ENCODE measurements at places on chromosomes 3 and 15. TPM values are rescaled to one million over a fixed set of nuclear protein-coding genes. Genes with fewer than 3 reads are reported as not detected.

RNF7 gene
- total RNA-seq: 68.6 TPM

GPR176 gene
- 4.6 TPM for total RNA-seq

EPHB3 gene
- total RNA-seq: 7.8 TPM

MAP1A gene
- total RNA-seq: 2.3 TPM

SHF gene
- 7.1 TPM for total RNA-seq

CACNA2D2 gene
- 119 TPM for total RNA-seq

- H3K36me3 ChIP-seq: peaks cover 60% of the 10 kb centered on the region
- no peak overlapping the region for H3K4me3 ChIP-seq
- H3K4me1 ChIP-seq: peaks cover 8% of the 10 kb centered on the region
- no peaks in the 10 kb centered on the region for H3K27me3 ChIP-seq
- DNase-seq: no peak
Observed at GRCh38 chr15:74802290-74802689, 10.3 kb upstream of the LMAN1L start.

DNA sequence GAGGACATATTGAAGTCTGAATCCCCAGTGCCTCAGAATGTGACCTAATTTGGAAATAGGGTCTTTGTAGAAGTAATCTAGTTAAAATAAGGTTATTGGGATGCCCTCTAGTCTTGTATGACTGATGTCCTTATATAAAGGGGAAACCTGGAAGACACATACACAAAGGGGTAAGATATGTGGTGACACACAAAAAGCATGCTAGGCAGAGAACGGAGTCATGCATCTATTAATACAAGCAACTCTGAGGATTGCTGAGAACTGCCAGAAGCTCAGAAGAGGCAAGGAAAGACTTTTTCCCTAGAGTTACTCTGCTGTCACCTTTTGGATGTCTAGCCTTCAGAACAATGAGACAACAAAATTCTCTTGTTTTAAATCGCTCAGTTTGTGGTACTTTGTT lies 58.1 kb upstream of the TMEM108 start:
- H3K4me1 ChIP-seq: no peaks in the 10 kb centered on the region
- H3K27ac ChIP-seq: no peak overlapping the region
- DNase-seq: no peak
- H3K36me3 ChIP-seq: no peaks in the 10 kb centered on the region

DNA sequence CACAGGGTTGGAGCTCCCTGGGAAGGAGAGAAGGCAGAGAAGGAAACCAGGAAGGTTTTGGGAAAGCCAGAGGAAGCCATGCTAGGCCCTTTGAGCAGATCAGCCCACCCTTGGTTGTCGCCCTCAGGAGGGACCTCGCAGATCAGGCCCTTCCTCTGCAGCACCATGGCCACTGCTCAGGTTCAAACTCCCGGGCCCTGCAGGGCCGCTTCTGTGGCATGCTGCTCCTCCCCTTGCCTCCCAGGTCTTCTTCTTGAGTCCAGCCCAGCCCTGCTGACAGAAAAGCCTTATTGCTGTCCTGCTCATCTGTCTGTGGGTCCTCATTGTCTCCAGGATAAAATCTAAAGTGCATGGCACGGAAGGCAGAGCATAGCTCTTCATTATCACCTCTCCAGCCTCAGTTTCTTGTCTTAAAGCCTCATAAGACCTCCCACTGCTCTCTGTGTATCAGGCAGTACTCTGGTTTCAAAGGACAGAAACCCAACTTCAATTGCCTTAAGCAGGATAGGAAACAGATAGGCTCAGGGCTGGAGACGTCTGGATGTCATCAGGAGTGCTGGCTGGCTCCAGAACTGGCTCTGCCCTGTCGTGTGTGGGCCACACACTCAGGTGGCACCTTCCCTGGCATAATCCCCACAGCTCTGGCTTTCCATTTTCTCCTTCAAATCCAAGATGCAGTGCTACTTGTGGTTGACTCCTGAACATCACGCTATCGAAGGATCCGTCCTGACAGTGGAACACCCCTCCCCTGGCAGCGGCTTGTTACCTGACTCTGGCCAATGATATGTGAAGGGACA lies 118.5 kb downstream of the EEFSEC start:
- H3K27ac ChIP-seq: no peak overlapping the region
- H3K27me3 ChIP-seq: no peaks in the 10 kb centered on the region
- no peaks in the 10 kb centered on the region for H3K36me3 ChIP-seq
- DNase-seq: no peak
- no peaks in the 10 kb centered on the region for H3K4me1 ChIP-seq

- H3K4me3 ChIP-seq: no peak overlapping the region
- no peak for DNase-seq
- no peaks in the 10 kb centered on the region for H3K36me3 ChIP-seq
- H3K4me1 ChIP-seq: no peaks in the 10 kb centered on the region
- no peak overlapping the region for H3K27ac ChIP-seq
- H3K27me3 ChIP-seq: no peaks in the 10 kb centered on the region
Observed at GRCh38 chr3:135081856-135082434, 286.9 kb downstream of the EPHB1 start.

DNA sequence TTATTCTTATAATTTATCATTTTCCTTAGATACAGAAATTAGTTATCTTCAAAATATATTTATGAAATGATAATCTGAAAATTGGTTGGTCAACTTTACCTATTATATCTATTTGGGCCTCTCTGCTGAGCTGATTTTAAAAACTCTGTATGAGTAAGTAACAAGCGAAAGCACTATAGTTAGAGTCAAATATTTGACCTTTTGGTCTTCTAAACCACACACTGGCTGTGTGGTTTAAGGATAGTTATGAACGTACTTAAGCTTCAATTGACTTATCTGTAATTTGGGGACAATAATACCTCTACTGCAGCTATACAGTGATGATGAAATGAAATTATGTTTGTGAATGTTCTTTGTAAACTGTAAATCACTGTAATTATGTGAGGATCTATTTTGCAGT lies 763.9 kb upstream of the GRM7 start:
- H3K36me3 ChIP-seq: no peaks in the 10 kb centered on the region
- no peaks in the 10 kb centered on the region for H3K27me3 ChIP-seq
- no peak for DNase-seq
- H3K4me1 ChIP-seq: no peaks in the 10 kb centered on the region

DNA sequence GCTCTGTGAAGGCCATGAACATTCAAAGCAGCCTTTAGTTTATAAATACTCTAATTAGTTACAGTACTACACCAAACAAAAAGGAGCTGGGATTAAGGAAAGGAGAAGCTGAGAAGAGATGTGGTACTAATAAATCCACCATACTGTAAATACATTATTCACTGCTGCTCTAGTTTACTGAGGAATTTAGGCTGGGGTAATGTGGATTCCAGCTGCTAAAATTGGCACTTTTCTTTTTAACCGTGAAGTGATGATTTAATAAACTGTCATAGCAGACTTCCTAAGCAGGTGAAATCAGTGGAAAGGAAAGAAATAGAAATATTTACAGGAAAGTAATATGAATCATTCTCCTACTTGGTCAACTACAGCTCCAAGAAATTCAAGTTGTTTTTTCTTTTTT lies 88.7 kb downstream of the TFG start:
- no peak overlapping the region for H3K4me3 ChIP-seq
- no peaks in the 10 kb centered on the region for H3K27me3 ChIP-seq
- DNase-seq: no peak
- H3K4me1 ChIP-seq: peaks cover 6% of the 10 kb centered on the region
- no peak overlapping the region for H3K27ac ChIP-seq

DNA sequence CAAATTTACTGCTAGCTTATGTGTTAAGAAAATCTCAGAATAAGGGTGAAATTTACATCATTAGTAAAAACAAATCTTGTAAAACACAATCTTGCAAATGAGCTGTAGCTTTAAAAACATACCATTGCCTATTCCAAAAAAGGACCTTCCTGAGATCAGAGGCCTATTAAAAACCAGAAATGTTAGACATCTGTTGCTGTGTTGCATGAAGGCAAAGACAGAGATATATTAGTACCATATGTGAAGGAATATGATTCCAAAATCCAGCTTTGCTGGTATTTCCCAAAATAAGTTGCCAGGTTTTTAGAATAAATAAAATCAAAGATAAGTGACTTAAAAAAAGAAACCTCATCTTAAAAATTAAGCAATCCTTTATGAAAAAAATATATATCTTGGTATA lies 504.1 kb upstream of the CDIN1 start:
- no peaks in the 10 kb centered on the region for H3K36me3 ChIP-seq
- no peak overlapping the region for H3K4me3 ChIP-seq
- H3K27ac ChIP-seq: no peak overlapping the region
- no peaks in the 10 kb centered on the region for H3K4me1 ChIP-seq
- no peak for DNase-seq

DNA sequence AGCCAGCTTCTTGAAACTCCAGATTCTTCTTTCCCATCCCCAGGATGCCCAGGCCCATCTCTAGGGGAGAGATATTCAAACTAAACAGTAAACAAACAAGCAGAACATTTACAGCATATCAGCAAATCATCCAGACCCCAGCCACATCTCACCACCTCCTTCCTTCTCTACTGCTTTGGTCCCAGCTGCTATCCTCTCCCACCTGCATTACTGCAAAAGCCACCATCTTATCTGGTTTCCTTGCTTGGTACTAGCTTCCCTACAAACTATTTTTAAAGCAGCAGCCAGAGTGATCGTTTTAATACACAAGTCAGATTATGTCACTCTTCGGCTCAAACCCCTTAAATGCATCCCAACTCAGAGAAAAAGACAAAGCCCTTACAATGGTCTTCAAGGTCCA lies 4.8 kb downstream of the LYSMD2 start:
- no peaks in the 10 kb centered on the region for H3K36me3 ChIP-seq
- no peak overlapping the region for H3K4me3 ChIP-seq
- no peak for DNase-seq
- peak overlapping the region; percentile 88 for H3K27ac ChIP-seq

DNA sequence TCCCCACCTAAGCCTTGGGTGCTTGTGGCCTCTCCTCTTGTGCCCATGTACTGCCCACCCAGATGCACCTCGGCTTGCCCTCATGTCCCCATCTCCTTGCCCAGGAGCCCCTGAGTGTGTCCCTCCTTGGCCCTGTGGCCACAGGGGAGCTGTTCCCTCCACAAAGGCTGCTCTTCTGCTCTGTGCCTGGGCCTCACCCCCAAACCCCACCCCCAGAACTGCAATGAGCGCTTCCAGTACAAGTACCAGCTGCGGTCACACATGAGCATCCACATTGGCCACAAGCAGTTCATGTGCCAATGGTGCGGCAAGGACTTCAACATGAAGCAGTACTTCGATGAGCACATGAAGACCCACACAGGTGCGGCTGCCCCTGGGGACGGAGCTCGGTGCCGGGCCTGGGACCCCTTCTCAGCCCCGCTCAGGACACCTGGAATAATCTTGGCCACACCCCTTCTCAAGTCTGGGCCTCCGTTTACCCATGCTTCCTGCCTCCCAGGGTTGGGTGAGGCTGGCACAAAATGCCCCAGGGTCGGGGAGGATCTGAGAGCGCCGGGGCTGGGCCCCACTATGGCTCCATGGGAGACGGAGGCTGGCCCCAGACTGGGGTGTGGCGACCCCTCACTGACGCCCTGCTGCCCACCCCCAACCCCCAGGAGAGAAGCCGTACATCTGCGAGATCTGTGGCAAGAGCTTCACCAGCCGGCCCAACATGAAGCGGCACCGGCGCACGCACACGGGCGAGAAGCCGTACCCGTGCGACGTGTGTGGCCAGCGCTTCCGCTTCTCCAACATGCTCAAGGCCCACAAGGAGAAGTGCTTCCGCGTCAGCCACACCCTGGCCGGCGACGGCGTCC lies 10.3 kb downstream of the ZBTB47 start:
- H3K27me3 ChIP-seq: no peaks in the 10 kb centered on the region
- H3K4me1 ChIP-seq: peaks cover 8% of the 10 kb centered on the region
- H3K27ac ChIP-seq: no peak overlapping the region
- DNase-seq: no peak
- H3K4me3 ChIP-seq: no peak overlapping the region

- no peaks in the 10 kb centered on the region for H3K4me1 ChIP-seq
- H3K4me3 ChIP-seq: no peak overlapping the region
- no peaks in the 10 kb centered on the region for H3K36me3 ChIP-seq
- H3K27me3 ChIP-seq: no peaks in the 10 kb centered on the region
- no peak for DNase-seq
Observed at GRCh38 chr3:60998858-60999257, 252.4 kb downstream of the FHIT start.

GRCh38 chr3:144294659-144295538 lies 323.3 kb downstream of the DIPK2A start:
- no peak overlapping the region for H3K4me3 ChIP-seq
- no peak overlapping the region for H3K27ac ChIP-seq
- no peaks in the 10 kb centered on the region for H3K27me3 ChIP-seq
- DNase-seq: no peak
- no peaks in the 10 kb centered on the region for H3K36me3 ChIP-seq
- no peaks in the 10 kb centered on the region for H3K4me1 ChIP-seq

DNA sequence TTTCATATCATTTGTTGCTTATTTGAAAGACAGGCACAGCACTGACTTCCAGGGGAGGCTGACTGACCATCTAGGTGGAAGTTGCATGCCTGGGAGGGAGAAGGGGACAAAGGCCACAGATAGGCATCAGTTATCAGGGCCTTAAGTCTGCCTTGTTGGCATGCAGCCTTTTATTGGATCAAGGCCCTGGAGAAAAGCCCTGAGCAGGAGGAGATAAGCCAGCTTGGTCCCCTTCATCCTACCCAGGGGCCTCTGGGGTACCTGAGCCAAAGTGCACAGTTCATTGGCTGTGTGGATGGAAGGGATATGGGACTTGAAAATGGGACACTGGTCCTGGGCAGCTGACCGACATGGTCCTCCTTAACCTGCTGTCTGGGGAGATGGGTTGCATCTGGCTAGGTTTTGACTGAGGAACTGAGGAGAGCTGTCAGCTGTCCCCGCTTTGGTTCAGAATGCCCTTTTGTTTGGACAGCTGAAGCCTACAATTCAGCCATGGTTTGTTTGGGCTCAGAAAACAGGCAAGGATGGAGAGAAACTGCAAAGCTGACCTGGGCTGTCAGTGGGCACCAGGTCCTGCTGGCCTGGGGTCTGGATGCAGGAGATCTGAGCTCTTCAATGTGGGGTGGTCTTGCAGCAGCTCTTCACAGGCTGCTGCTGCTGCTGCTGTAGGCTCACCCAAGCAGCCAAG lies 60.0 kb downstream of the FLNB start:
- H3K36me3 ChIP-seq: no peaks in the 10 kb centered on the region
- no peak overlapping the region for H3K27ac ChIP-seq
- DNase-seq: no peak
- no peaks in the 10 kb centered on the region for H3K27me3 ChIP-seq
- H3K4me3 ChIP-seq: no peak overlapping the region

- no peak for DNase-seq
- no peak overlapping the region for H3K27ac ChIP-seq
- H3K27me3 ChIP-seq: no peaks in the 10 kb centered on the region
- no peaks in the 10 kb centered on the region for H3K4me1 ChIP-seq
- no peaks in the 10 kb centered on the region for H3K36me3 ChIP-seq
Observed at GRCh38 chr3:85627932-85628331, 669.1 kb downstream of the CADM2 start.

GRCh38 chr3:194346621-194347020 lies 4.5 kb downstream of the CPN2 start:
- H3K36me3 ChIP-seq: no peaks in the 10 kb centered on the region
- no peak overlapping the region for H3K4me3 ChIP-seq
- no peaks in the 10 kb centered on the region for H3K4me1 ChIP-seq
- H3K27ac ChIP-seq: no peak overlapping the region

GRCh38 chr3:115648559-115648958 lies 25.2 kb downstream of the GAP43 start:
- H3K27ac ChIP-seq: no peak overlapping the region
- no peaks in the 10 kb centered on the region for H3K36me3 ChIP-seq
- no peak for DNase-seq
- H3K4me1 ChIP-seq: no peaks in the 10 kb centered on the region

- no peaks in the 10 kb centered on the region for H3K36me3 ChIP-seq
- no peak overlapping the region for H3K4me3 ChIP-seq
- no peaks in the 10 kb centered on the region for H3K27me3 ChIP-seq
- no peak for DNase-seq
Observed at GRCh38 chr3:69833591-69833990, 94.3 kb downstream of the MITF start.

- no peak for DNase-seq
- no peak overlapping the region for H3K27ac ChIP-seq
Observed at GRCh38 chr3:107213044-107213669, 164.1 kb upstream of the CCDC54 start.

Data from upper lobe of right lung (tissue), 1 donor.